ENCODE measurements at places on chromosomes 11 and 22. TPM values are rescaled to one million over a fixed set of nuclear protein-coding genes. Genes with fewer than 3 reads are reported as not detected.

GRCh38 chr11:102276783-102277182 is 40.5 kb upstream of the BIRC3 start:
- DNase-seq = no peak

DNA sequence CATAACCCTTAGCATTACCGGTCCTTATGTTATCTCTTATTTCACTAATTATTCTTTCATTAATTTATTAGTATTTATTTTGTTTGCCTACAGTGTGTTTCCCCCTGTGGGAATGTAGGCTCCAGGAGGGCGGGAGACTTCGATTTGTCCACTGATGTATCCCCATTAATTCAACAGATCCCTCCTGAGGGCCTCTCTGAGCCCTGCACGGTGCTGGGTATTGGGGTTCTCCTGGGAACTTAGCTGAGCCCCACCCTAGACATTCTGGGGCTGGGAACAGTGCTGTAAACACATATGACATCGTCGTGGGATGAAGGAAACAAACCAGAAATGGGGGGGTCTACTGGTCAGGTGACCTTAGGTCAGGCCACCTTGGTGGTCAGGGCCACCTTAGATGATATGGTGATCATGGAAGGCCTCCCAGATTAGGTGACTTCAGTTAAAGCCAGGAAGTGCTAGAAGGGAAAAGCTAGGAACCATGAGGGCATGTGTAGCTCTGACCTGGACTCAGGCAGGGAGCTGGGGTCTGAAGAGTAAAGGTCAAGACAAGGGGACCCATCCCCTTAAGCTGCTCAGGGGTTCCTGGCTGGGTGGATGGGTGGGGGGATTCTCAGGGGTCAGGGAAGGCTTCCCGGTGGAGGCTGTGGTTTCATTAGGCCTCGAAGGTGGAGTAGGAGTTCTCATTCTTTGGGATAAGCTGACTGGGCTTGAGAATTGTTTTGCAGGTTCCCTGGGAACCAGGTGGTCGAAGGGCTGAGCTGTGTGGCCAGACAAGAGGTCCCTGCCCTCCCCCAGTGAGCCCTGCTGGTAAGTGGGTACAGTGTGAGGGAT is 1.0 kb downstream of the PHETA2 start:
- no peak for DNase-seq

GRCh38 chr11:95145430-95146060 is 55.9 kb downstream of the ENDOD1 start:
- no peak for DNase-seq

Gene MMP13
- not detected for total RNA-seq

Data from endothelial cell (in vitro differentiated cells).